Stimulated activated CD4-positive, alpha-beta T cell treated with anti-CD3 and anti-CD28 coated beads, Interleukin-1b, Interleukin-23, amount 100 ng/mL, for 24 hours (primary cell): ENCODE measurements at places on chromosomes 5 and 9.

DNA sequence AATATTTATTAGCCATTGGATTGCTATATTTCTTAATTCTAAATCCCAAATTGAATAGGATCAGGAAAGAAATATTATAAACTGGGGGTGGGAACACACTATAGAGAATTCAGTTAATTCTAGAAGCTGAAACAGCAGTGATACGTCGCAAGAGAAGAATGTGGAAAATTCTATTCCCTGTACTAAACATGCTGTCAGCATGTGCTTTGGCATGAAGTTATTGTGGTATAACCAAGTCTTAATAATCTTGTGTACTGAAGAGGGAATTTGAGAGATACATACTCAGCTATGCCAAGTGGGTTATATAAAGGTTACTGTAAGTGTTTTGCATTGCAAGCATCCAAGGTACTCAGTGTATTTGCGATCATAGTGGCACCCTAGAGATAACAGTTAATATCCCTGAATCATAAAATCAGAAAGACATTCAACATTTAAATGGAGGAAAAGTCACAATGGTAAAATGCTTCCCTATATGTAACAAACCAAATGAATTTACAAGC, 1492.9 kb upstream of the C9orf72 start:
- DNase-seq, result no peak

DNA sequence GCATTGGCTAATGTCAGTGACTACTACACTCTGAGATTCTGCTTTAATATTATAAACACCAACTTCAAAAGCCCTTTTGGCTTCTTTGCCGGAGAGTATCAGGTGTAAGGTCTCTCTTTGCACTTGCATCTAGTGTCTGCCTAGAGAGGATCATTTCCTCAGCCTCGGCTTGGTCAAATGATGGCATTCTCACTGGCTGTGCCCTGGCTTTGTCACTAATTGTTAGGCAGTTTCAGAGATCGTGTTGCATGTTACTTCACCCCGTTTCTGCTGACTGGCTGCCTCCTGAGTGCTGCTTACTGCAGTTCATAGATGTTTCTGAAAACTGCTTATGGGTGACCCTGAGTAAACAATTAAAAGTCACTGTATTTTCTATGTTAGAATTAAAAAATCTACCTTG, 48.8 kb downstream of the SLC1A3 start:
- no peak for DNase-seq

GRCh38 chr5:134995850-134996402, 28.2 kb downstream of the CATSPER3 start:
- DNase-seq, result no peak

DNA sequence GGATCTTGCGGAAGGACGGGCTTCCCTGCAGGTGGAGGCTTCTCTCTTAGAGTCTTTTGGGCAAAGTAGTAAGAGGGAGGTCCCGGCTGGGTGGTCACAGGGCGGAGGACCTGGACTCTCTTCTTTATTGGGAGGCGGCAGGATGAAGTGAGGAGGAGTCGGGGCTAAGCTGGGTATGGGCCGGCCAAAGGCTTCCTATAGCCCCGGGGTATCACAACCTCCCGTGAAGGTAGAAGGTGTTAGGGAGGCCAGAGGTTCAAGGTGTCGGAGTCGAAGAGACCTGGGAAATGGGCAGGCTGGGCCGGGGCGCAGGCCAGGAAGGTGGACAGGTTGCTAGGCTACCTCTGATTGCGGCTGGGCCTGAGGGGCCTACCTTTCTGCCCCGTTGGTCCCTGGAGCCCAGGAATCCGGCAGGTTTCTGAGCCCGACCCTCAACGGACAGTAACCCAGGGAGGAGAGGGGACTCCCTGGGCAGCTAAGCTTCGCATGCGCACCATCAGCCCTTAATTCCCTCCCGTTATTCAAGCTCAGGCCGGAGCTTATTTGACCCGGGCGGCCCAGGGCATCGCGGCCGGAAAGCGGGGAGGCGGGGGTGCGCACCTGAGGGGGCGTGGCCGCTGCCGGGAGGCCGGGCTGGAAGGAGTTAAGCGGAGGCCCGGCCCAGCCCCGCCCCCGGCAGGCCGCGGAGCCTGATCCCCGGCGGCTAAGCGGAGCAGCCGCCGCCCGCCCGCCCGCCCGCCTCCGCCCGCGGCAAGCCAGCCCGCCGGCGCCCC, at the start of gene TESK1:
Gene TESK1, plus strand, starts transcription at position 685 of the 773 bp plus-strand sequence. CDS start 358 bp downstream, outside the sequence.
- peak; percentile 85 for DNase-seq

DNA sequence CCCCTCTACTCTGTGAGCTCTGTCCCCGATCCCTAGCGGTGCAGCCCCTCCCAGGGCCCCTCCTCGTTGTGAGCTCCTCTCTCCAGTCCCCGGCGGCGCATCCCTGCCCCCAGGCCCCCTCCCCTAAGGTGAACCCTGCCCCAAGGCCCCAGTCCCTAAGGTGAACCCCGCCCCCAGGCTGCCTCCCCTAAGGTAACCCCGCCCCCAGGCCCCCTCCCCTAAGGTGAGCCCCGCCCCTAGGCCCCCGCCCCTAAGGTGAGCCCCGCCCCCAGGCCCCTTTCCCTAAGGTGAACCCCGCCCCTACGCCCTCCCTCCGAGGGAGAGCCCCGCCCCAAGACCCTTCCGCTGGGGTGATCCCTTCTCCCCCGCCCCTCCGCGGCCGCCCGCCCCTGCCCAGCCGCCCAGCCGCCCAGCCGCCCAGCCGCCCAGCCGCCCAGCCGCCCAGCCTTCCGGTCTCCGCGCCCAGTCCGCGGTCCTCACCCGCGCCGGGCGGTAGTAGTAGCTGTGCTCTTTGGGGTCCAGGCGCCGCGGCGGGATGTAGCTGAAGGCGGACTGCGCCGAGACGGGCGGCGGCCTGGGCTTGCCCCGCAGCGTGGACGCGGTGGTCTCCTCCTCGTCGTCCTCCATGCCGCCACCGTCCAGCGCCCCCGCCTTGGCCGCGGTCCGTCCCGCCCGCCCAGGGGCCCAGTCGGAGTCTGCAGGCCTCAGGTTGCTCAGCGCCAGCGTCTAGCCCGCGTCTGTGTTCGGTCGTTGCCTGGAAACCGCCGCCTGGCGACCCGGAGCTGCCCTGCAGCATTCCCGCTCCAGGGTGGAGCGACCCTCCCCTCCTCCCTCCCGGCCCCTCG, at the start of gene CFAP90:
Gene CFAP90, minus strand, starts transcription at position 739 of the 845 bp plus-strand sequence. Its CDS starts 112 bp downstream, at position 627.
- DNase-seq, result no peak

DNA sequence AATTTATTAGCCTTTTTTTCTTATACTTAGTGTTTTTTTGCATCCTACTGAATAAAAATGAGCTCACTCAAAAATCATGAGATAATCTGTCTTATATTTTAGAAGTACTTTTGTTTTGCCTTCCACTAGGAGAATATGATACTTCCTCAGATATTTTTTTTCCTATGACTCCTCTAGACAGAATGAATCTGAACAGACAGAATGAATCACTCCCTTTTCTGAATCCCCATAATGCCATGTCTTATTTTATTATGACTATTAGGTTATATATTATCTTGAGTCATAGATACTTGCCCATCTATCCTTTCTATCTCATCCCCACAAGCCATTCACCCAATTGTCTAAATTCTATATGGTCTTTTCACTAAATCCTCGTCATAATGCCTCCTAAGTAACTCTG, 134.6 kb downstream of the BRINP1 start:
- no peak for DNase-seq

DNA sequence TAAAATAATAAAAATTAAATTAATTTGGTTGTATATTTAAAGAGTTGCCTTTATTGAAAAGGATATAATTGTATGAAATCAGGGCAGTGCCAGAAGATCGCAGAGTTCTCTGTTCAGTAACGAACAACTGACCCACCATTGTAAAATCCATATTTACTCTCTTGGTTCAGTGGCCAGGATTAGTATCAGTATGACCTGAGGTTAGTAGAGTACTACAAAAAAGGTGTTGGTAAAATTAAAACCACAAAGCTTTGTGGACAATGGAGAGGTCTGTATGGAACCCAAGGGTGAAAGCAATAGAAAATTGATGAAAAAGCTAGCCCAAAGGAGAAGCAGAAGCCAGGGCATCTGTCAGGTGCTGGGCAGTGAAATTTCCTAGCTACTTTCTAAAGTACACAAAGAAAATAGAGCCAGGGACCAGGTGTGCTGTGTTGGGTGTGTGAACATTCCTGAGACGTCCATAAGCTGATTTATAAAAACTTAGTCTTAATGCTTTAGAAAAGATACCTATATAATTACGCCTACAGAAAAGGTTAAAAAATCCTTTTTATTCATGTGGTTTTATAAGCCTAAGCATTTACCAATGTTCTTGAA, 159.5 kb downstream of the AOPEP start:
- DNase-seq, result no peak

- DNase-seq, result no peak
Observed at GRCh38 chr9:16063241-16063591, 510.4 kb downstream of the CCDC171 start.
